ENCODE measurements at places on chromosomes 7 and 10.

DNA sequence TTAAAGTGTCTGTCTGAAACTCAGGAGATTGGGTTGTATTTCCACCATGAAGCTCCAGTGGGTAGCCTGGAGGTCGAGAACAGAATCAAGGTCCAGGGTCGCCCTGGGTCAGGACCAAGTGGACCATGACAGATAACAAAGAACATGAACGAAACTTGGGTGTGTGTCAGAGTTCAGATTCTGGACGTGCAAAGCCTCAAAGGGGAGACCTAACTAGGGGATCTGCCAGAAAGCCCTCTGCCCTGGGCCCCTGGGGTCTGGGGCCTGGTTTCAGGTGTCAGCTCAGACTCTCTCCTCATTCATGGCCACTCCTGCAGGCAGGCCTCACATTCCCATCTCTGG, 1.6 kb downstream of the RASSF4 start:
- DNase-seq = no peak

DNA sequence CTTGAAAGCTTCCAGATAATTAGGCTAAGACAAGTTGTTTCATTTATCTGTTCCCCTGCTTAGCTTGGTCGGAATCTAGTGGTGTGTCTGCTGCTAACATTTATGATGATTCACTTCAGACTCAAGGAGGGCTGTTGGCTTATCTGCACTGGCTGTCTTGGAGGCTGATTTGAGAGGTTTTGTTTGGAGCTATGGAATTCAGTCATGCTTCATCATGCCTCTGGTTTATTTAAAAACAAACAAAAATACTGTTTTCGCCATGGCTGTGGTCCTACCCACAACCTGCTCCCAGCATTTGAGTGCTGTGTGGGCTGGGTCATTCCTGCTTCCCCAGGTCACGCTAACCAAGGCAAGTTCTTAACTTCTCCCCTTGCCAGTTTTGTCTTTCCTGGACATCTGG, 11.7 kb upstream of the ARPC1B start:
- DNase-seq = no peak

DNA sequence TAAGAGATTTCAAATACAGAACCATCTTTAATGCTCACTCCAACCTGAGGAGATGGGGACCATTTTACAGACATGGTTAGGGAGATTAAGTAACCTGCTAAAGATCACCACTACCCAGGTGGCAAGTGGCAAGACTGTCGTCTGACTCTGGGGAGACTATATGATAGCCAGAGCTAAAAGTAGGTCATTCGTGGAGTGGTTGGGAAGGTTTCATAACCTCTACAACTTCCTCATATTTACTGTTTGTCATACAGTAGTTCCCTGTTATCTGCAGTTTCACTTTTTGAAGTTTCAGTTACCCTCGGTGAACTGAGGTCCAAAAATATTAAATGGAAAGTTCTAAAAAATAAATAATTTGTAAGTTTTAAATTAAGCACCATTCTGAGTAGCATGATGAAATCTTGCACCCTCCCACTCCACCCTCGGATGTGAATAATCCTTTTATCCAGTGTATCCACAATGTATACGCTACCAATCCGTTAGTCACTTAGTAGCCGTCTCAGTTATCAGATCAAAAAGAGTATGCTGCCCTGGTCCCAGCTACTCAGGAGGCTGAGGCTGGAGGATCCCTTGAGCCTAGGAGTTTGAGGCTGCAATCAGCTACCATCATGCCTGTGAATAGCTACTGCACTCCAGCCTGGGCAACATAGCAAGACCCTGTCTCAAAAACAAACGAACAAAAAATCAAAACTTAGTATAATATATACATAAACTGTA, 14.9 kb upstream of the LGI1 start:
- DNase-seq = no peak

- no peak for DNase-seq
Observed at GRCh38 chr7:131431756-131432155, 104.1 kb downstream of the MKLN1 start.

DNA sequence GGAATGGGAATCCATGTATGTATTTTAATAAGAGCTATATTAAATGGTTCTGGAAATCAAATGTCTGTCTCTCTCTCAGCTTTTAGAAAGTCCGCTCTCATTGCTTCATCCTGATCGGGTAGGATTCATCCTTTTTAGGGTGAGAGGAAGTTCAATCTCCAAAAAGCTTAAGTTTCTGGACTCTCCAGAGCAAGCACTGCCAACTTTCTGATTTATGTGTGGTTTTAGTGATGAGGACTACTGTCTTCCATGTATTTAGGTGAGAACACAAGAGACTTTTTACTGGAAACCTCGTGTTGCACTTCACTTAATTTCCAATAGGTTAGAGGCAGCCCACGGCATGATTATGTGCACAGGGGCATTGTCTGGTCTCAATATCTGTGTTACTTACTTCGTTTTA, 267.9 kb downstream of the SUGCT start:
- no peak for DNase-seq

DNA sequence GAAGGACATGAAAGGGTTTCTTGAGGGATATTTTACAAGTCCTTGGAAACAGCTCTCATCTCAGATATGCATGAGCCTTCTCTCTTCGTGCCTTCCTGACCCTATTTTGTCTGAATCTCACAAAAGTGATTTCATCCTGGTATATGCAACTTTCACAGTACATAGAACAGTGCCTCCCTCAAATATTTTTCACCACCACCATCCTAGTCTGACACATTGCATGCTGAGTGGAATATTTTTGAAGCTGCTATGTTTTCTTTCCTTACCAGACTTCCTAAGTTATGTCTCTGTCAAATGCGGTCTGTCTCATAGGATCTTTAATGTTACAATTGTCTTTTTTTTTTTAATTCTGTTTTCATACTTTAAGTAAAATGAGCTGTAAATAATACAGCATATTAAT, 673.3 kb upstream of the LRRN3 start:
- DNase-seq = no peak

- DNase-seq = peak; percentile 18
Observed at GRCh38 chr10:123995461-123996131, 97.8 kb downstream of the CHST15 start.

DNA sequence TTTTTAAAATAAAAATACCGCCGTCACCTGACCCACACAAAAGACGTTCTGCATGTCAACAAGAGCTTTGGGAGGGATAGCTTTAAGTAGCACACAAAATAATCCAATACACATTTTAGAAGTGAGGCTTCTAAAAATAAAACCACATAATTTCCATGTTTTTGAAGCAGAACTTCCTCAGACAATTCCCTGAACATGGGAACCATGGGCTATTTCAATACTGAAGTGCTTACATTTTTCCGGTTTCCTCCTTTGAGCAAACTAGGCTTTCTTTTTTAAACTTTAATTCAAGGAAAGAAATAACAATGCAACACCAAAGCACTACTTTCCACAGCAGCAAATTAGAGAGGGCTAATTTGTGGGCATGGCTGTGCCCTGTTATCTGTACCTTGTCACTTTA, 59.9 kb downstream of the ELMO1 start:
- no peak for DNase-seq

DNA sequence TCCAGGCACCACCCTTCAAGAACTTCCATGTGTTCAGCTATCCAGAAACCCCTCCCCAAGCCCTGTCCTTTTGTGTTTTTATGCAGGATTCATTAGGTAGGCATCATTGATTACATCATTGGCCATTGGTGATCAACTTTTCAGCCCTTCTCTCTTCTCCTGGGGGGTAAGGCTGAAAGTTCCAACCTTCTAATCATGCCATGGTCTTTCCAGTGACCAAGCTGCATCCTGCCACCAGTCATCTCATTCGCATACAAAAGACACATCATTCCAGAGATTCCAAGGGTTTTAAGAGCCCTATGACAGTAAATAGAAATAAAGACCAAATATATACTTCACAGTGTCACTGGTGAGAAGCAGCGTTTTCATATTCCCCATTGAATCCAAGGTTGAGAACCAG, 48.2 kb downstream of the DNAJC12 start:
- no peak for DNase-seq

DNA sequence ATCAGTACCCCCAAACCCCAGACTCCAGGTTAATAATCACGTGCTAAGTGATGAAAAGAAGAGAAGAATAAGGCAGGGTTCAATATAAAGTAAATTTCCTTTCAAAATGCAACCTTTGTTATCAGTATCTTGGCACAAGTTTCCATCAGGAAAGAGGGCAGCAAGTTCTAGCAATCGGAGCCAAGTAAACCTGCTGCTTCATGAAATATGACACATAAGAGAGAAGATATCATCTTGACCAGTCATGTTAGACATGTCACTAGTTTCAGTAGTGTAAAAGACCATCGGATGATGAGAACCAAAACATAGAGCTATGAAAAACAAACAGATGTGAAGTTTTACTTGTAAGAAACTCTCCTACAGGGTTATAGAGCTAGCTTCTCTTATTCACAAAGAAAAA, 44.0 kb downstream of the AASS start:
- no peak for DNase-seq

DNA sequence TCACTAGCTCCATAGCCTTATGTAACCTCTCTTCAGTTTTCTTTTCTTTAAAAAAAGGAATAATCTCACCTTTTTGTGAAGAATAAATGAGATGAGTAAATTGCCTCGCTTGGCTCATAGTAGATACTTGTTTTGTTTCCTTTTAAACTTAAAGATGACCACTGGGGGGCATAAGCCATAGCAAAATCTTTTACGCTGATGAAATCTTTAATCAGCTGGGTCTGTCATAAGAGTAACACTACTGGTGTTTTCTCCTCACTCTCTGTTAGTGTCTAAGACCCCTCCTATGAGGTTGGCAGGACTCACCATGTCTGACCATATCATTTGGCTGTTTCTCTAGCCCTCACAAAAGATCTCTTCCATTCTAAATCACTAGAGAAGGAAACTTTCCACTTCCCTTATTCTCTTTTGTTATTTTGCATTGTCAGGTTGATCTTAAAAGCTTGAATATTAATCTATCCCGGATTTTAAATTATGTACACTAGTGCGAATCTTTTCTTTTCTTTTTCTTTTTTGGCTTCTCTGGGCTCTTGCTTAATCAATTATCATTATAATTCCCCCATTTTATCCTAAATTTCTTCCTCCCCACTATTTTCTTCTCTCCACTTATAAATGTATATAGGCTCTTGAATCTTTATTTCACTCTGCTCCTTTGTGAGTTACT, 12.5 kb downstream of the STAG3 start:
- no peak for DNase-seq

- DNase-seq = no peak
Observed at GRCh38 chr7:130349911-130350782, 5.5 kb downstream of the CPA5 start.

GRCh38 chr7:125857606-125858005, 928.0 kb upstream of the POT1 start:
- DNase-seq = no peak

DNA sequence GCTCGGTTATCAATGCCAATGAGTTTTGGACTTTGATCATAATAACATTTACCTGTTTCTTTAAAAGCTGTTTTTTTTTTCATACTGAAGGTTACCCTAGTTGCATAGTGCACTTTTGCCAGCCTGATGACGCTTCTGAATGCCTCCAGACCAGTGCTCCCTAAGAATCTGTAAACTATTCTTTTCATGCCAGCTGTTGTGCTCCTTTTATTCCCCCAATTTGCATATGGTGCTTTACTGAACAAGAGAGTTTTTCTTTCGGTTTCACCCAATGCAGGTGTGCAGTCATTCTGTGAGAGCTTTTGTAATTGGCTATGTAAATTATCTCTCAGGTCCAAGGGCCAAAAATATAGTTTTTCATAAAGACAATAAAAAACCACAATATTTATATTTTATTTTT, 48.1 kb upstream of the GLCCI1 start:
- DNase-seq = no peak

GRCh38 chr10:16787361-16787791, 29.8 kb downstream of the RSU1 start:
- DNase-seq = no peak

DNA sequence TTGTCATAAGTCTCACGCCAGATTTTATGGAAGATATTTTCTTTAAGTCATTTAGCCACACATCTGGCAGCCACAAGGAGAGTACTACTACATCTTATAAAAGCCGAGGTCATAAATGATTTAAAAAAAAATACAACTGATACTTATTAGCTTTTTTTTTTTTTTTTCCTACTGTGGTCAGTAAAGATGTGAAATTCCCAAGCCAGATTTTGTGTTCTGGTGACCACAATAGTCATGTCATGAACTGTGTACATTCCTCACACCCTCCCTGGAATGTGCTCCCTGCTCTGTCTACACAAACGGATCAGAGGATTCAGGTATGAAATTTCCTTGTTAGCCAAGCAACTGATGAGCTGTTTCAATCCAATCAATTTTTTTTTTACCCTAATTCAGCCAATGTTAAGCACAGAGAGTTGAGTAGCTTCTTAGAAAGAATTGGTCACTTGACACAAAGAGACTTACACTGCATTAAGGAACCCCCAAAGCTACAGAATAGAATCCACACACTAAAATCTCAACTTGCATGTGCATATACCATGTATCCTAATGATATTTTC, 54.7 kb downstream of the CHRM2 start:
- no peak for DNase-seq

GRCh38 chr10:112361951-112362751, 11.8 kb upstream of the ACSL5 start:
- no peak for DNase-seq

- DNase-seq = no peak
Observed at GRCh38 chr10:571166-571565, 118.3 kb downstream of the DIP2C start.

- peak; percentile 82 for DNase-seq
Observed at GRCh38 chr10:122504610-122504950, 43.2 kb downstream of the HTRA1 start.

DNA sequence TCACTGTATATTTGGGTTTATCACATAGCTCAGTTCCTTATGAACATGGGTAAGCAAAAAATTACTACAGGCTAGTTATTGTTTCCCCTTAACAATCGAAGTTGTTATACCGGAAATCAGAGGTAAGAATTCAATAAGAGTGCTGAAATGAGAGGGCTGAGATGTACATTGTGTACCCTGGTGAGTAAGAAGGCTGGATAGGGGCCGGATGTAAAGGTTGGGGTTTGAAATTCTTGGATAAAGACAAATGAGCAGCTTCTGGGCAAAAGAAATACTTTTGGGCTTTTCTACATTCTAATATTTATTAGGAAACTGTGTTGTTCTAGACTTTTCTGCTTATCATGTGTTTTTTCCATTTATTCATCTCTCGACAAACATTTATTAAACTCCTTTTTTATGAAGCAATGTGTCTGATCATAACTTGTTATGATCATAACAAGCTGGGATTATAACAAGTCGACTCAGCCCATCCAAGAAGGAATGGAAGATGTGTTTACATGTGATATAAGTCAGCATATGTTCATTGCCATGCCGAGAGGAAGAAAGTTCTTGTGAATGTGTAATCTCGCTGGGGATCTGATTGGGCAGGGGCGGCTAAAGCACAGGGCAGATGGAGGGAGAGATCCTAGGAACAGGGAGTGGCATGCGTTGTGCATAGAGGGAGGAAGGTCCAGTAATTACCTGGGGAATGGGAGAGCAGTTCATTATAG, 155.3 kb downstream of the PLXDC2 start:
- no peak for DNase-seq

GRCh38 chr10:96577069-96577468, 9.7 kb downstream of the TM9SF3 start:
- no peak for DNase-seq

Measured in NCI-H1092 (cell line).